Activated CD8-positive, alpha-beta memory T cell treated with anti-CD3 and anti-CD28 coated beads for 1 hour (primary cell): ENCODE measurements at places on chromosomes 16 and 17.

DNA sequence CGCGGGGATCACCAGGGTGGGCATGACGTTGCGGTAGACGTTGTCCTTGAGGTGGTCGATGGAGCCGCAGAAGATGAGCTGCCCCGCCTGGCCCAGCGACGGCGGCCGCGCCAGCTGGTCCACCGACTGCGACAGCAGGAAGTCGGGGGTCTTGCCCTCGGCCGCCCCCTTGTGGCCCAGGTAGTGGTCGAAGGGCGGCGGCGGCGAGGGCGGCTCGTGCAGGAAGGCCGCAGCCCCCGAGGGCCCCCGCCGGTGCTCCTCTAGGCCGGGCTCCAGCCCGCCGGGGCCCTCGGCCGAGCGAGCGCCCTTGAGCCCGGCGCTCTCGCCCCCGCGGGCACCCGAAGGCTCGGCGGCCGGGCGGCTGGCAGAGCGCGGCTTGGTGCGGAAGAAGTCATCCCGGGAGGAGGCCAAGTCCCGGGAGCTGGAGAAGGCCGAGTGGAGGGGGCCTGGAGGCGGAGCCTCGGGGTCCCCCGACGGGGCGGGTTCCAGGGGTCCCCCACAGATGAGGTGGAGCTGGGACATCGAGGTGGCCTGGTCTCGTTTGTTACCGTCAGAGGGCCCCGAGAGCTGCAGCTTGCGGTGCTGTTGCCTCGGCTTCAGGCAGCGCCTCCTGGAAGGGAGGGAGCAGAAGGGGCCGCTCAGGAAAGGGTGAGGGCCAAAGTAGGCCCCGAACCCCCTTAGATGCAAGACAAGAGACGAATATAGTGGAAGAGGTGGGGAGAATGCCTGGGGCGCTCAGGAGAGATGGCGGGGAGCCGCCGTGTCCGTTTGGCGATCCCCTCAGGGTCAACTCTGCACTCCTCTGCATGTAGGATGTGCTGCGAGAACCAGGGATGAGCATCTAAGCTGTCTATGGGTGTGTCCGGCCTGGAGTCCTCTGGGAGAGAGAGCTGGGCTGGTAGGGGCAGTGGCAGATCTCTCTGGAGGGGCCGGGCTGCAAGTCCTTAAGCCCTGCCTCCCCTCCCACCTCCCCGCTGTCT, 8.8 kb downstream of the FAM171A2 start:
- DNase-seq = peak; percentile 56

- no peak for DNase-seq
Measured at GRCh38 chr16:77066896-77067496, 124.0 kb upstream of the MON1B start.

DNA sequence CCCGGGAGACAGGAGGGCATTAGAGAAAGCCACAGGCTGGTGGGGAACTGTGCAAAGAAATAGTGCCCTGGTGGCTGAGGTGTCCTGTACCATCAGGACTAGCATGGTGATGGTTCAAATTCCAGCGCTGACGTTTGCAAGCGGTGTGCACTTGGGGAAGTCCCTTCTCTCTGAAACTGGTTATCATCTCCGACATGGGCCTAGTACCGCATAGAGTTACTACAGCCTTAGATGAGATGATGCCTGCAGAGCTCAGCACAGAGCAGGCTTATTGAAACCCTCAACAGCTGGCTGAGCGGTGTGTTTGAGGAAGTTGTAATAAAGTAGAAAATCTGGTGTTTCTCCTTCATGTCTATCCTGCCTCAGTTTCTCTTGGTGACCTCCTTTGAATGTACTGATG, 136.7 kb upstream of the WSCD1 start:
- DNase-seq = no peak

- no peak for DNase-seq
Measured at GRCh38 chr16:87764600-87765472, 950 bp downstream of the KLHDC4 start.

GRCh38 chr16:79190542-79190941, 410.0 kb downstream of the MAF start:
- DNase-seq = no peak

GRCh38 chr16:49767998-49768397, 87.9 kb downstream of the ZNF423 start:
- DNase-seq = no peak

DNA sequence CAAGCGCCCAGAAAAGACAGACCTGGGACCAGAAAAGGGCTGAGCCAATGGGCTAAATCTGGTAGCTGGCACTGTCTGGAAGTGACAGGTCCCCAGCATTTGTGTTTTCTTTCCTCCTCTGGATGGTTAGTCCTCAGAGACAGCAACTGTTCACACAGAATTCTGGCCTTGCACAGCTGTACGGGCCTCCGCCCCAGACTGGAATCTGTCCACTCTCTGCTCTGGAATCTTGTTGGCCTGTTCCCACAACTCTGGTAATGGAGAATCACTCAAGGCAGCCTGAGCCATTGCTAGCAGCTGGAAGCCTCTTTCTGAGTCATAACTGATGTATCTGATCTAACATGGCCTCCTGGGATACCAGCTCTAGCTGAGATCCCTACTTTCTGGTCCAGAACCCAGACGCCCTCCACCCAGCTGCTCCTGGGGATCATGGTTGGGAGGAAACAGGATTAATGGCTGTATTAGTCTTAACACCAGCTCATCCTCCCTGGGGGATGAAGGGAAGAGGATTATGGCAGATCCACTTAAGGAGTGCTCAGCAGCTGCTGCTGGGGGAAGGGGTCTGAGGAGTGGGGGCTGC, 9.1 kb downstream of the ZNF668 start:
- DNase-seq = no peak

DNA sequence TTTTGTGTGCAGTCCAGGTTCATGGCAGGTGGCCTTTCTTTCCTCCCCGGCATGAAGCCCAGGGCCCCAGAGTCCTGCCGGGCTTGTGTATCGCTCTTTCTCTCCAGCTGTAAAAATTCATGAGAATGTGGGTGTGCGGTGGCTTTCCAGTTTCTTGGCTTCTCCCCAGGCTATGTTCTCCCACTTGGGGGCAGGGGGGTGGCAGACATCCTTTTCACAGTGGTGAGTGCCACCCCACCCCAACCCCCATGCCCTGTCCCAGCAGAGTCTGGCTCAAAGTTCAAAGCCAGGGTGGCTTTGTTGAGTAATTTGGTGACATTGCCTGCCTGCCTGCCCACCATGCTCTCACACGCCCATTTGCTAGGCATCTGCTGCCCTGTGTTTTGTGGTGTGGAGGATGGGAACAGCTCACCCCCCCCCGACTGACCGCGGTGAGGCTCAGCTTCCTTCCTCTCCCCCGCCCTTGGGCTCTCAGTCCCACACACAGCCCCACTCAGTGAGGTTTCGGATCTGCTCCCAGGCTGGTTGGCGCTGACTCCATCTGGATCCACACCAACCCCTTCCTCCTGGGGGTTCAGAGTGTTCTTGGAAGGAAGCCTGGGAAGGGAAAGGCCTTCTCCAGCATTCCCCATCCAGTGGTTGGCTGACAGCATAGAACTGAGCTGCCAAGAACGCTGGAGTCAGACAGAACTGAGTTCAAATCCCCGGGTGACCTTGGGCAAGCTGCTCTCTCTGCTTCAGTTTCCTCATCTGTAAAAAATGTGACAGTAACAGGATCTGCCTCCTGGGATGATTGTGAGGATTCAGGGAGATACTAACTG, 36.0 kb downstream of the CHD9 start:
- DNase-seq = no peak

GRCh38 chr17:36136439-36136838, 32.8 kb downstream of the CCL4 start:
- no peak for DNase-seq

GRCh38 chr17:37726248-37726647, 18.6 kb downstream of the HNF1B start:
- DNase-seq = no peak

- no peak for DNase-seq
Measured at GRCh38 chr17:66747578-66748275, 87.2 kb upstream of the CACNG5 start.

- no peak for DNase-seq
Measured at GRCh38 chr17:1511756-1512321, 4.6 kb downstream of the INPP5K start.

DNA sequence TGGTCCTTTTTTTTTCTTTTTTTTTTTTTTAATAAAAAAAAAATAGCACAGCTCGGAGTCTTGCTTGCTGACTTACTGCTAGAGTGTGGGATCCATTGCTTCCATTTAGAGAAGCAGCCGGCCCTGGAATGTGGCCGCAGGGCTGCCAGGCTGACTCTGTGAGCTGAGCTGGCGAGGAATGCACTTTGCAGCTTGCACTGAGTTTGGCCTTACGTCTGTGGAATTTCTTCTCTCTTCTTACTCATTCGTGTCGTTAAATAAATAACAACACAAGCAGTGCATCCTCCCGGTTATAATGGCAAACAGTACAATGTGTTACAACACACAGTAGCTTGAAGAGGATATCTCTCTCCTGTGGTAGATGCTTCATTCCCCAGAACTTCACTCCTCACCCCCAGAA, 69.2 kb downstream of the PRKCB start:
- no peak for DNase-seq

DNA sequence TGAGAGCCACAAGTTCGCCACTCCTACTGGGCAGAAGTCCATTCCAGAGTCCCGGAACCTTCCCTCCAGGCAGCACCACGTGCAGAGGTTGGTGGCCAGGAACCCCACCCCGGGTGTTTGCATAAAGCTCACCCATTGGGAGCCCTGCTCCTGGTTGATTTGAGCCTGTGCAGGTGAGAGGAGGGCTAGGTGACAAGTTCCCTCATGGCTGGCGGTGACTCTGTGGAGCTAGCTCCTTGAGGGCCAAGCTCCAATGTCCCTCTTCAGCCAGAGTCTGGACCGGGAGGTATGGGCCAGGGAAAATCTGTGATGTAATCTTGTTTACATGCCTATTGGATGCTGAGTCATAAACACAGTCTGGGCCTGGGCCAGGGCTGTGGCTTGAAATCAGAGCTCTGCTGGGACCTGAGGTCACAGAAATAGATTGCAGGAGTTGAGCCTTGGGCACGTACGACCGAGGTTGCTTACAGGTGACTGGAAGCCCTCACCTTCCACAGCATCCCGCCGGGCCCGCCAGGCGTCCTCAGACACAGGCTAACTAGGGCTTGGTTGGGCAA, 118.9 kb downstream of the AATF start:
- no peak for DNase-seq

DNA sequence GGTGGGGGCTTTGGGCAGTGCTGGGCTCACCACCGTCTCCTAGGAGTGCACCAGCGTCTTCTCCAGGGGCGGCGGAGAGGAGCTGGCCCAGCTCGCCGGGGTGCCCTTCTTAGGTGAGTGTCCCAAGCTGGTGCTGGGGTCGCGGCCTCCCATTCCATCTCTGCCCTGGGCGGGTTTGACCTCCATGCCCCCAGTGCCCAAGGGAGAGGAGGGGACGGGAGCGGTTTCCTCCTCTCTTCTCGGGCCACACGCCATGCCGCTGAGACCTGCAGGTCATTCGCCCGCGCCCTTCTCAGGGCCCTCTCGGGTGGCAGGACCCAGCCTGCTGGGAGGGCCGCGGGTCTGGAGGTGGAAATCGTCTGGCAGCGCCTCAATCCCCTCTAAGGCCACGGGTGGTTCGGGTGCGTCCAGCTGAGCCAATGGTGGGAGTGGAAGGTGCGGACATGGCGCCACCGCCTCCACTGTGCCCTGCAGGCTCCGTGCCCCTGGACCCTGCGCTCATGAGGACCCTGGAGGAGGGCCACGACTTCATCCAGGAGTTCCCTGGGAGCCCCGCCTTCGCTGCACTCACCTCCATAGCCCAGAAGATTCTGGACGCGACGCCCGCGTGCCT, 5.3 kb downstream of the IGFALS start:
- DNase-seq = no peak

DNA sequence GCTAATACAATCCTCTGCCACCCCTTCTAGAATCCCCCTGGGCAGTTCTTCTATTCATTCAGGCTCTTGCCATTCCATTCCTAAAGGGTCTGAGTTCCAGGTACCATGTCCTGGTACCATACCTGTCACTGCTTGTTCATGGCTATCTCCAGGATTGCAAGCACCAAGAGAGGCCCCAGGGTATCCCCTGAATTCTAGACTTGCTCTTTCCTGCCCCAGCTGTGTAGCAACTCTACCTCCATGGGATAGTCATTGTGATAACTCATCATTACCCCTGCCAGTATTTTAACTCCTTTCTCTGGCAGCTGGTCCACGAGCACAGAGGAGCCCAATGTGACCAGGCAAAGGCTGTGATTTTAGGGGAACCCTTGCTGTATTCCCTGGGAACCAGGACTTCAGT, 143.7 kb upstream of the CDH5 start:
- DNase-seq = no peak

- no peak for DNase-seq
Measured at GRCh38 chr17:82231562-82232321, 2.9 kb downstream of the SLC16A3 start.

DNA sequence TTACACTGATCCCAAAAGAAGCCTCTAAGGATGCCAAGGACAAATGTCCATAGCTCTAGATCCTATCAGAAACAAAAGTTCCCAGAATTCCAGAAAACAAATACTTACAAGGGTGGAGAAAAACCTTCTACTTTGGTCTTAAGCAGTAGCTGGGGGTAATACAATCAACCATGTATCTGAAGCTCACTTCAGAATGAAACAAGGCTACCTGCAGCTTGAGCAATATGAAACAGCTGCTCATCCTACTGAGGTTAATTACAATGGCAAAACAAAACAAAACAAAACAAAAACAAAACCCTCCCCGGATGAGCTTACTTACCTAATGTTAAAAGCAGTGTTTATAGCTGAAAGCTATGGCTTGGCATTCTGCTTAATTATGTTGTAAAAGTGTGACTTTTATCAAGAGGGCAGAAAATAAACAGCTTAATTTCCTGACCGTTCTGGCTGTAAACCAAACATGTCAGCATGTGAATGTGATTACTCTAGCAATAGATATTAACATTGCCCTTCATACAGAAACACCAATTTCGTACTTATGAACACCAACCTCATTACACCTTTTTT, 10.5 kb downstream of the PDZD9 start:
- DNase-seq = no peak

- no peak for DNase-seq
Measured at GRCh38 chr17:15660077-15660476, 24.0 kb downstream of the TRIM16 start.

GRCh38 chr17:77884967-77885641, 73.4 kb upstream of the TNRC6C start:
- DNase-seq = no peak

GRCh38 chr16:89422527-89422904, 67.8 kb downstream of the ANKRD11 start:
- DNase-seq = no peak

DNA sequence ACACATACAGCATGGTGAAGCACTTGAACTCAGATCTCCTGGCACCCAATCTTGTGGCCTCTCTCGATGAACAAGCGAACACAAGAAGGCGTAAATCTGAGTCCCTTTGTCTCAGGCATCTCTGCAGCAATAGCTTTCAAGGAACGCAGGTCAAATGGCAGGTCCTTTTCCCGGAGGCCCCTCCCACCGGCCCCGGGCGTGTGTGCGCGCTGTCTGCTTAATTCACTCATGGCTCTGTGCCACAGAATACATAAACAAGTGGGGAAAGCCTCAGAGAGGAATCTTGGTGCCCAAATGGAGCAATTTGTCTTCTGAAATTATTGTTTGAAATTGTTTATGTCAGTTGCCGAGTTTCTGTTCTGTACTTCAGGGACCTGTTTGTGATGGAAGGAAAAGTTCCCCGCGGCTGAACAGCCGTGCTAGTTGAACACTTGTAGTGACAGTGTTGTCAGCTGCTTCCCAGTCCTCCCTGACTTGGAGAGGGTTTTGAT, 14.8 kb downstream of the MYOCD start:
- no peak for DNase-seq
